ENCODE measurements at places on chromosomes 7 and 10.

GRCh38 chr7:159201722-159202330 lies 57.2 kb upstream of the VIPR2 start:
- no peak for DNase-seq

GRCh38 chr10:11685787-11686218 lies 56.4 kb upstream of the ECHDC3 start:
- no peak for DNase-seq

DNA sequence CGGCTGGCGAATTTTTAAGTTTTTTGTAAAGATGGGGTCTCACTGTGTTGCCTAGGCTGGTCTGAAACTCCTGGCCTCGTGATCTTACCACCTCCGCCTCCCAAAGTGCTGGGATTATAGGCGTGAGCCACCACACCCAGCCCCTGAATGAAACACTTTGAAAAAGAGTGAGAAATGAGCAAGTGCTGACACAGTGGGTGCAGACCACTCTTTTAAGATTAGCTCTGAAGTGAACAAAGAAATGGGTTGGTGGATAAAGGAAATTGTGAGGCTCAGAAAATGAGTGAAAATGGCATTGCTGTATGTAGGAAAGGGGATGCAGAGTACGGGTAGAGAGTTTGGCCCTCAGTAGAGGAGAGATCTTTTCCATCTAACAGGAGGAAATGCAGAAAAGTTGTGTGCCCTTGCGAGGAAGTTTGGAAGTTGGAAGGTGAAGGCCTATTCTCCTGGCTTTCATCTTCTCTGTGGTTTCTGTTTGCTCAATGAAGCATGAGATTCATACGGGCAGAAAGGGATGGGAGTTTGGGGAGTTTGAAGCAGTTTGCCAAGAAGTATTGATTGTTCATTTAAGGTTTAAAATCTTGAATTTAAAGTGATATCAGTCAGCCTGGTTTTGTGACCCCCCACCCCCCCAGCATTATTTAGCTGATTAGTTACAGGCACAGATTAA lies 11.0 kb downstream of the MAPK8 start:
- no peak for DNase-seq

DNA sequence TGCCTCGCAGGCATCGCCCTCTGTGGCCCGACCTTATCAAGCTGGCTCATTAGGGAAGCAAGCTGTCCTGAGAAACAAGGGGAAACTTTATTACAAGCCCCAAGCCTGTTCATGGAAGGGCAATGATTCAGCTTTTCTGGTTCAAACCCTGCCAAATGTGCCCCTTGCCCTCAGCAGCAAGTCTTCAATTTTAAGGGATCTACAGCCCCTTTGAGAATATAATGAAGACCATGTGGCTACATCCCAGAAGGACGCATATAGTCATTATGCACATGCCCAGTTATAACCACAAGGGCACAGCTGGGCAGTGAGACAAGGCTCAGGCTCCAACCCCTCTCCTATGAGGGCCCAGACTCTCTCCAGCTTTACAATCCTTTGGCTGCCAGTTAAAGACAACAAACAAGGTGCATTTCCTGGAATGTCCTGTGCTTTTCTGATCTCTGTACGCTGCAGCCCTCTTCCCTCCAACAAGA lies 56.7 kb downstream of the DDC start:
- no peak for DNase-seq

- DNase-seq = no peak
Observed at GRCh38 chr10:80530251-80530650, 7.5 kb upstream of the SH2D4B start.

GRCh38 chr10:112390125-112390703 lies 16.3 kb downstream of the ACSL5 start:
- no peak for DNase-seq

GRCh38 chr7:24797270-24797669 lies 40.0 kb upstream of the GSDME start:
- no peak for DNase-seq

DNA sequence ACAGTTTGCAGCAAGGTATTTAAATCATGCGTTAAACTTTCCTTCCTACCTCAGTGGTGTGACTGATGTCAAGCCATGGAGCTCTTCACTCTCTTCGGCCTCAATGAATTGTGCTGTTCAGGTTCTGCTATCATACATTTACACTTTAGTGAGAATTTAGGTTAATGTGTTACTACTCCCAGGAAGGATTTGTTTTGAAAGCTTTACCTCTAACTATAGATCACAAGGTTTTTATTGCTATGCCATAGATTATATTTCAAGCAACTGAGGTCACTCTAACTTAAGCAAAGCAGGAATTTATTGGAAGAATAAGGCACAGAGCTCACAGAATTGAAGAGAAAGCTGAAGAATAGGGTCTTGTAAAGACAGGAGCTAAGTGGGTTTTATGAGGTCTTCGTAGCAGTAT lies 11.0 kb upstream of the ADD3 start:
- DNase-seq = no peak

DNA sequence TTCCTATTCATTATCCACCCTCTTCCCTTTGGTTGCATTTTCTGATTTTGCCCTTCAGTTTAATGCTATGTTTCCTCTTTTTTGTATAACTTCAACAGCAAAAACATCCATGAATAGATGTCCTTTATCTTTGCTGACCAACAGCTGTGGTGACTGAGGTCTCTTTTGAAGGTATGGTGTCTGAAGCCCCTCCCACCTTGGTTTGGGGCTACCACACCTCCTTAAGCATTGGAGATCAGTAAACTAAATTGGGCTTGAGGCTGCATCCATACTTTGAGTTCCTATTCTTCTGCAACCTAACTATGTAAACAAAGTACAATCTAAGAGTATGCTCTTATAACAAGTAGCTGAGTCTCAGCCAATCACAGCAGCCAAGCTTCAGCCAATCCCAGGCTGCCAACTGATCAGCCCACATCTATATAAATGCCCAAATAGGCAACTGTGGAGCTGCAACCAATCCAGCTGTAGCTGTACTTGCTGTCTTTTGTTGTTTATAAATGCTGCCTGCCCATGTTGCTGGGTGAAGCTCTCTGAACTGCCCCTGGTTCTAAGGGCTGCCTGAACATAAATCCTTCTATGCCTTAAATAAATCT lies 69.4 kb upstream of the PDLIM1 start:
- DNase-seq = no peak

DNA sequence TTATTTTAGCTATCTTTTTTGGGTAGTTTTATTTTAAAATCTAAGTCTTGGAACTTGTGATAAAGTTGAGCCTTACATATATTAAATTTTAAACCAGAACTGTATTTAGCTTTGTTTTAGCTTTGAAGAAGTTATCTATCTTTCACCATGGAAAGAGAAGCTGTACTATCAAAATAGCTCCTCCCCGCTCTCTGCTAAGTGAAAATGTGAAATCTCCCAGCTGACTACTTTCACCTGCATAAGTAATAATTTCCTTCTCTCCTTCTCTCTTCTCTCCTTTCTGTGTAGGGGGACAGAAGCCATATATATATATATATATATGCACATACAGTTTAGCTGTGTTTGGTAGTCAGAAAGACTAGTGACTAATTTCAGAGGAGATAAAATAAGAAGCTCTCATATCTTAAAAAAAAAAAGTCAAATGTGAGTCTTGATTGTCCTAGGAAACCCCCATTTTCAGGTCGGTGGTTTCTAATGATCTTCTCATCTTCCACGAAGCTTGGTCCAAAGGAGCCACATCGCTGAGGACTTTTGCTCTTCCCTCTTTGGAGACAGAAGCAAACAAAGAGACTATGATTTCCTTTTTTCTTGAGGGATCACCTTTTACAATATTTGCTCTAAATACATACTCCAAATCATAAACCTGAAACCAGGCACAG lies 30.6 kb upstream of the GDI2 start:
- DNase-seq = no peak

DNA sequence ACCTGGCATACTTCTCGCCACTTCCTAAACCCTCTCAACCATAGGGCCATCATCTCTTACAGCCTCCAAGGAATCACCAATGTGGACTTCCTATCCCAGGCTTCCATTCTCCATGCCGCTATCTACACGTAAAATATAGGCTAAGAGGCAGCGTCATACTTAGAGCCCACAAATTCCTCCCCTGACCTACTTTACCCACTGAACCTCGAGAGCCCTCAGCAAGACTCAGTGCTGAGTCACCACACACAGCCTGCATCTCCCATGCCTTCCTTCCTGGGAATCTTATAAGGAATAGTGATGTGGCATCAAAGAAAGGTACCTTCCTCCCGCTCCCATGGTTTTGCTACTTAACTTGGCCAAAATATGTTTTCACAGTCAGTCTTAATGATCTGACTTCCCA lies 435.6 kb upstream of the NFE2L3 start:
- DNase-seq = no peak

- DNase-seq = no peak
Observed at GRCh38 chr7:158672975-158673374, 31.6 kb downstream of the NCAPG2 start.

GRCh38 chr7:6375348-6376101 lies 72.2 kb downstream of the DAGLB start:
- DNase-seq = no peak

GRCh38 chr10:287814-288213 lies 152.6 kb downstream of the ZMYND11 start:
- DNase-seq = no peak

DNA sequence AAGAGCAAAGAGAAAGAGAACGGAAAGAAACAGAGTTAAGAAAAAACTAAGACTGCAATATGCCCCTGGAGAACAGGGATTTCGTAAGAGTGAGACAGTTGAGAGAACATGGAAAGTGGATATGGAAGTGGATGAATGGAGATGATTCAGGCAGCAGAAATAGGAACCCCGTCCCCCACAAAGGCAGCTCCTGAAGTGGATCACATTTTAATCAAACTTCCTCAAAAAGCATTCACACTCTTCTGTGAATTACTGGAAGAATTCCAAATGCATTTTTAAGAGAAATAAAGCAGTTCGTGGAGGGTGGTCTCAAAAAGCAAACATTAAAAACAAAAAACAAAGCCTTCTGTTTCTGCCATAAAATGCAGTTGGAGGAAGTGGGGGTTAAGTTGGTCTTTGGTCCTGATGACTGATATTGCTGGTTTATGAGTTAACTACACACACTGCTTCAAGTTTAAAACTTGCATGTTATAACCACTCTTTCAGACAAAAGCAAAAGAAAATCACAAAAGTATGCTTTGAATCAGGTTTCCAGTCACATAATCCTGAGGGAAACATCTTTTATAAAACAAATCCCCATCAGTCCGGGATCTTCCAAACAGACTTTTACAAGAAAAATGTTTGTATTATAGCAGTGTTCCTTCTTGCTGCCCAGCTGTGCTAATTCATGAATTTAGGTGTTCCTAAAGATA lies 214.3 kb downstream of the FANK1 start:
- DNase-seq = no peak

- no peak for DNase-seq
Observed at GRCh38 chr7:81503336-81503735, 266.5 kb downstream of the HGF start.

DNA sequence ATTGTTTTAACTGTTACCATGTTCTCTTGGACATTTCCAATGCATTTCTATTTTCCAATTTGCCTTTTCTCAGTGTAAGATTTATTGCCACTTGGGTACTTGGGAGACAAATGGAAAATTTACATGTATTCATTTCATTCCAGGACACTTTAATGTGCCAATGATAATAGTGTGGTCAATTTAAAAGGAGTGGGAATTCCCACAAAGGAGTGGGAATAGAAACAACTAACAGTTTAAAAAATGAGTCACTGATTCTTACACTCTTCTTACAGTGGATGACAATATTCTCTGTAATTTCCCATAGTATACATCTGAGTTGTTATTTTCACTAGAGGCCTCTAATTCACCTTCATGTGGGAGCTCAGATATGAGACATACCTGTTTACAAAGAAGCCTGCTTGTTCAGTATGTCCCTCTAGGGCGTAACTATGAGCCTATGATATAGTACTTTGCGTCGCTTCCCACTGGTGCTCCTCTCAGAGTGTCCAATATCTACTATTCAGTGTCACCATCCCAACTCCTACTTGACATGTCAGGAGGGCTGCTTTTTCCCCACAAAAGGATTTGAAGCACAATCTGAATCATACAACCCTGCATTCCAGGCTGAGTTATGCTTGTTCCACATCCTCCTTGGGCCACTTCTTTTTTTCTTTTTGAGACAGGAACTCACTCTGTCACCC lies 301.3 kb downstream of the PHTF2 start:
- no peak for DNase-seq

Data from activated naive CD8-positive, alpha-beta T cell treated with anti-CD3 and anti-CD28 coated beads, Interleukin-2, amount 50 U/mL, for 16 hours (primary cell).